Amygdala (tissue), 56 donors: ENCODE measurements at places on chromosomes 11 and 22.

DNA sequence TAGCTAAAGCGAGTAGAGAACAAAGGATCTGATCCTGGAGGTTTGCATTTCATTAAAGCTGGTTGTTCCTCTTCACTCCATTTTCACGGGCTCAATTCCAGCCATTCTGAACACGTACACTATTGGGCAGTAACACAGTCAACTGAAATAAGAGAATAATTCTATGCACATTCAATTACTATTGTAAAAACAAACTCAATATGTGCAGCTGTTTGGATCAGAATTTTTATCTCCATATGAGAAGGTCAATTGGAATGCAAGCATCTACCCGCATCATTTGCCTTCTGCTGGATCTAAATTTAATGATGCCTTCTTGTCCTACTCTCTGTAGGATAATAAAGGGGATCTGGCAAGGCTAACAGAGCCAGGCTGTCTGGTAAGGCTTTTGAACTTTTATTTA lies 562.8 kb upstream of the CCDC179 start:
- no peak for DNase-seq

GRCh38 chr11:2302896-2303626 lies 1.2 kb downstream of the TSPAN32 start:
- DNase-seq, result no peak

- DNase-seq, result no peak
Observed at GRCh38 chr11:70001246-70001645, 76.9 kb upstream of the ANO1 start.

DNA sequence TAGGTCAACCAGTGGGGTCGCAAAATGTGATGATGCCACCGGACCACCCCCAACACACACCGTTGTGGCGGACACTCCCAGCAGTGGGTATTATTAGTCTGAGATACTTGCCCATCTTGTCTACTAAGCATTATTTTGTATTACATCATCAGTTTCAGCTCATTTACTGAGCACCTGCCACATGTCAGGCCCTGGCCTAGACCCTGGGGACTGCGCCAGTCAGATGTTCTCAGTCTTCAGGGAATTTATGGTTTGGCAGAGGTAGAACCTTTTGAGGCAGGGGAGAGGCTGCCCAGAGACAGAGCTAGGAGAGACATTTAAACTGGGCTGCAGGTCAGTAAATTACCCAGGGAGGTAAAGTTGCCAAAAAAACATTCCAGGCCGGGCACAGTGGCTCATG lies 43.1 kb upstream of the GCAT start:
- DNase-seq, result no peak

DNA sequence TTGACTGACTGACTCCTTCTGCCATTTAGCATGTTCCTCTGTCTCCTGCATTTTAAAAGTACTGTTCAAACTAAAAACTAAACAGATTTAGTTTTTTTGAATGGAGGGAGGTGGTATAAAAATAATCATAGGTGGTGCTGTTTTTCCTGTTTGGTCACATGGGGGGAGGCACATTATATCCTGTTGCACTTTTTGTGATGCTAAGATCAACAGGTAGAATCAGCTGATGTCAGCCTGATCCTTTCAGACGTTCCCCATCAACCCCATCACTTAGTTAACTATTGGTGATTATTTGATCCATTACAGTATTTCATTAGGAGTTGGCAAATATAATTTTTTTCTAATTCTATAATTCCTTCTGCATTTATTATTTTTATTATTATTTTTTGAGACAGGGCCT lies 5.1 kb upstream of the OSBP2 start:
- DNase-seq, result no peak

- no peak for DNase-seq
Observed at GRCh38 chr11:86246293-86246675, 1.7 kb downstream of the EED start.

GRCh38 chr11:77449060-77449521 lies 24.8 kb downstream of the PAK1 start:
- DNase-seq, result no peak

GRCh38 chr11:61294717-61295595 lies at the start of gene VWCE:
VWCE (minus strand) TSS chr11:61295316; CDS start chr11:61295037, 279 bp downstream.
- DNase-seq, result no peak
